T follicular helper cell (primary cell): ENCODE measurements at places on chromosomes 12 and 14.
A peak's percentile ranks its signal among the peaks of the same experiment; 100 is the strongest.

GRCh38 chr12:47547077-47547476 lies 158.8 kb downstream of the RPAP3 start:
- DNase-seq, result no peak

DNA sequence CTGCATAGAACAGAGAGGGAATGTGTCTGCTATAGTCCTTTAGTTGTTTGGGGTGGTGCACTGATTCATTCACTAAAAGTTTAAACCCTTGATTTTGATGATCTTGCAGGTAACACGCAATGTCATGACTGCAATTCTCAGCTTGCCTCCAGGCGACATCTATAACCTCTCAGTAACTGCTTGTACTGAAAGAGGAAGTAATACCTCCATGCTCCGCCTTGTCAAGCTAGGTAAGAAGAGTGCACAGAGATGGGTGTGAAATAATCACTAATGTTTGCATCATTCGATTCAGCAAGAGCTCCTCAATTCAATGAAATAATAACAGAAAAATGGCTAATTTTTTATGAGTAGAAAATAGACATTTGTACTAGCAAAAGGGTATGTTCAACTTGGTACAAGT lies 203.7 kb downstream of the PTPRO start:
- DNase-seq, result no peak

- DNase-seq, result no peak
Measured at GRCh38 chr12:102513272-102513671, 32.9 kb upstream of the IGF1 start.

GRCh38 chr12:57552835-57553313 lies 3.0 kb downstream of the KIF5A start:
- no peak for DNase-seq

- peak; percentile 25 for DNase-seq
Measured at GRCh38 chr14:70821584-70822529, 12.5 kb upstream of the MAP3K9 start.

DNA sequence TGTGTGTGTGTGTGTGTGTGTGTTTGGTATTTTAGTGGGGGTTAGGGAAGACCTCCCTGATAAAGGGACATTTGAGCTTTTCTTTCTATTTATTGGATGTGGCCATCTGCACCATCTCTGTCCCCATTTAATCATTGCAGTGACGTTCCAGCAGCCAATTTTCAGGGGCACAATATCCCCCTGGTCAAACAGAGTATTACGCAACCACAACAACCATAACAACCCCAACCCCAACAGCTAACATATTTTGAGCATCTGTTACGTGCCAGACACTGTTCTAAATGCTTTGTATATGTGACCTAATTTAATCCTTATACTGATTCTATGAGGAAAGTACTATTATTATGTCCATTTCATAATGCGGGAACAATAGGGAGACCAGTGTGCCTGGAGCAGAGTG lies 87.4 kb downstream of the TTC8 start:
- DNase-seq, result no peak

- no peak for DNase-seq
Measured at GRCh38 chr14:57737598-57737997, 128.3 kb downstream of the SLC35F4 start.
